Activated CD8-positive, alpha-beta T cell treated with anti-CD3 and anti-CD28 coated beads for 36 hours (primary cell): ENCODE measurements at places on chromosomes 16 and 17. TPM values are rescaled to one million over a fixed set of nuclear protein-coding genes. Genes with fewer than 3 reads are reported as not detected.
A peak's percentile ranks its signal among the peaks of the same experiment; 100 is the strongest.

The SPATA20 gene
- 29.0 TPM for total RNA-seq

GRCh38 chr17:71488851-71489250, 632.0 kb upstream of the SOX9 start:
- H3K36me3 ChIP-seq, result no peaks in the 10 kb centered on the region
- H3K4me3 ChIP-seq, result no peak overlapping the region
- no peaks in the 10 kb centered on the region for H3K4me1 ChIP-seq
- H3K27ac ChIP-seq, result no peak overlapping the region
- H3K27me3 ChIP-seq, result no peaks in the 10 kb centered on the region
- no peak for DNase-seq

The TP53TG3D gene
- not detected for total RNA-seq

GRCh38 chr16:87203060-87203656, 114.0 kb downstream of the C16orf95 start:
- DNase-seq, result peak; percentile 70
- no peak overlapping the region for H3K4me3 ChIP-seq
- no peaks in the 10 kb centered on the region for H3K4me1 ChIP-seq
- H3K27me3 ChIP-seq, result peaks cover 12% of the 10 kb centered on the region

DNA sequence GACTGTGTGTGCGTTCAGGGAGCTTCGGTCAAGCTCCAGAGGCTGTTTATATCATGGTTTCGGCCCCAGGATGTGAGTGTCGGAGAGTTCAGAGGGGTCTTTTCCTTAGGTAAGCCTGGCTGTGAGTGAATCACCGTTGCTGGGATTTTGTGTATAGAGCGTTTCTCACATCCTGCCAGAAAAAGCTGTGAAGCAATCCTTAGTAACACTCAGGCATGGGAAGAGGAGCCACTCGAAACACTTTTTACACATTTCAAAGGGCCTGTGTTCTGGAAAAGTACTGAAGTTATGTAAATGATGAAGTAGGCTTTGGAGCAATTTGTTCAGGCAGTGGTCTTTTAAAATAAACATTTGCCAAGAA, 662 bp downstream of the PGS1 start:
- DNase-seq, result no peak
- H3K27ac ChIP-seq, result peak overlapping the region; percentile 94
- no peaks in the 10 kb centered on the region for H3K27me3 ChIP-seq

- H3K27me3 ChIP-seq, result peaks cover 1% of the 10 kb centered on the region
- peaks cover 6% of the 10 kb centered on the region for H3K4me1 ChIP-seq
- no peak for DNase-seq
- H3K4me3 ChIP-seq, result no peak overlapping the region
These were observed 64.9 kb downstream of the MPHOSPH6 start for GRCh38 chr16:82105107-82105506.

GRCh38 chr16:5736209-5736930, 638.8 kb upstream of the EEF2KMT start:
- DNase-seq, result no peak
- no peaks in the 10 kb centered on the region for H3K36me3 ChIP-seq
- H3K4me3 ChIP-seq, result no peak overlapping the region
- H3K27me3 ChIP-seq, result no peaks in the 10 kb centered on the region

The CORO1A gene
- total RNA-seq, result 1,151 TPM

GRCh38 chr17:48335858-48336500, 94.0 kb downstream of the SKAP1 start:
- no peak overlapping the region for H3K27ac ChIP-seq
- no peak overlapping the region for H3K4me3 ChIP-seq
- no peaks in the 10 kb centered on the region for H3K27me3 ChIP-seq
- peaks cover 2% of the 10 kb centered on the region for H3K36me3 ChIP-seq
- H3K4me1 ChIP-seq, result peaks cover 13% of the 10 kb centered on the region
- no peak for DNase-seq

DNA sequence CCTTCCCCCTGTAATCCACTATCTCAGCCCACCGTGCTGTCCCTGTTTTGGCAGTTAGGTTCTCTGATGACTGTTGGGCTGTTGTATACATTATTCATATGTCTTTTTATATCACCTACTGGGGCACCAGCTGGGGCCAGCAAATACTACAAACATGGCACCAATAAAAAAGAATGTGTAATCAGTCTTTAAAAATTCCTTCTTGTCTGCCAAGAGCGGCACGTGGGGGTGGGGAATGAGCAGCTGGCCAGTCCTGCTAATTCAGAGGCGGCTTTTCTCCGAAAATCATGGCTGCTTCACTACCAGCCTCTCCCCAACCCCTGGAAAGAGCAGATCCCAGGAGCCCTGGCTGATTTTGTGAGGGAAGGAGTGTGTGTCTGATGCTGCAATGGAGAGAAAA, 77.7 kb upstream of the EEF2KMT start:
- no peak overlapping the region for H3K27ac ChIP-seq
- no peak overlapping the region for H3K4me3 ChIP-seq
- no peaks in the 10 kb centered on the region for H3K36me3 ChIP-seq
- no peak for DNase-seq

The REXO5 gene
- total RNA-seq, result 20.4 TPM

GRCh38 chr17:28796062-28796461, 46.5 kb downstream of the FAM222B start:
- H3K36me3 ChIP-seq, result peaks cover 5% of the 10 kb centered on the region
- H3K27ac ChIP-seq, result no peak overlapping the region
- H3K4me1 ChIP-seq, result peaks cover 11% of the 10 kb centered on the region
- no peak overlapping the region for H3K4me3 ChIP-seq

GRCh38 chr17:40312131-40312731, 3.3 kb downstream of the RARA start:
- H3K4me1 ChIP-seq, result peaks cover 54% of the 10 kb centered on the region
- peak overlapping the region; percentile 32 for H3K27ac ChIP-seq
- no peaks in the 10 kb centered on the region for H3K27me3 ChIP-seq

DNA sequence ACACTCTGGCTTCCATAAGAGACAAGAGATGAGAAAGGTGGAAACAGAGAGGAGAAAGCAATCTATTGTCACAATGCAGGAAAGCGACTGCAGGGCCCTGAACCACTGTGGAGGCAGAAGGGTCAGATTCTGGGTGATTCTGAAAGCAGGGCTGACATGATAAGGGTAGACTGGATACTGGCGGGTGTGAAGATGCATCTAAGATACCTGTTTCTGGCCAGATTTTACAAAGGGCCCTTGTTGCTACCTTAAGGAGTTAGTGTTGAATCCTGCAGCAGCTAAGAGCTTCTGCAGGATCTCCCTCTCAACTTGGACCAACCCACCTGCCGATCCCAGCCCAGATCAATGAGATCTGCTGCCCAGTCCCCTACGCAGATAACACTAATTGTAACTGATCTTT, 6.1 kb upstream of the MEFV start:
- H3K4me3 ChIP-seq, result peak overlapping the region; percentile 76
- peak overlapping the region; percentile 92 for H3K27ac ChIP-seq
- no peak for DNase-seq
- H3K36me3 ChIP-seq, result peaks cover 10% of the 10 kb centered on the region

The RSKR gene
- 22.5 TPM for total RNA-seq

DNA sequence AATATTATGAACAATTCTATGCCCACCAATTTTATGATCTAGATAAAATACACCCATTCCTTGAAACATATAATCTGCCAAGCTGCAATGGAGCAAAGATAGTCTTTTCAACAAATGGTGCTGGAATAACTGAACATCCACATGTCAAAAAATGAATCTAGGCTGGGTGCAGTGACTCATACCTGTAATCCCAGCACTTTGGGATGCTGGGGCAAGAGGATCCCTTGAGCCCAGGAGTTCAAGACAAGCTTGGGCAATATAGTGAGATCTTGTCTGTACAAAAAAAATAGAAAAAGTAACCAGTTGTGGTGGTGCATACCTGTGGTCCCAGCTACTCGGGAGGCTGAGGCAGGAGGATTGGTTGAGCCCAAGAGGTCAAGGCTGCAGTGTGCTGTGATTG, 92.5 kb downstream of the N4BP1 start:
- H3K27ac ChIP-seq, result no peak overlapping the region
- no peak overlapping the region for H3K4me3 ChIP-seq
- DNase-seq, result no peak

The TAOK2 gene
- 25.9 TPM for total RNA-seq

GRCh38 chr17:60510031-60510430, 16.0 kb downstream of the APPBP2 start:
- DNase-seq, result no peak
- no peaks in the 10 kb centered on the region for H3K27me3 ChIP-seq
- no peak overlapping the region for H3K4me3 ChIP-seq
- H3K27ac ChIP-seq, result no peak overlapping the region

The TPSD1 gene
- not detected for total RNA-seq

- DNase-seq, result no peak
- H3K27me3 ChIP-seq, result no peaks in the 10 kb centered on the region
These were observed 32.9 kb downstream of the MRTFB start for GRCh38 chr16:14104066-14104465.

DNA sequence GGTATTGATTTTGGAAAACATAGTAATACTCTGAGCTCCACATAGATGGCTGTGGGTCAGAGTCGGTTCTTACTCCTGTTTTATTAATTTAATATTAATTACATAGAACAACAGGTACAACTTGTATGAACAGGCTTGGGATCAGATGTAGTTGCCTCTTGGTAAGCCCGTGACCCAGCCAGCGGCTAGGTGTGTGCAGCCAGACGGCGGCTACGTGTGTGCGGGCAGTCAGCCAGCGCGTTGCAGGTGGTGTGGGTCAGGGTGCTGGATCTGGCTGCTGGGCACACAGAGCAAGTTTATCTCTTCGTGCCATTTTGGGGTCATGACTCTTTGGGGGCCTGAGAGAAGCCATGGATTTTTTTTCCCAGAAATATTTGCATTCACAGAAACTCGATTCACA, 30.3 kb downstream of the DBNDD1 start:
- no peak for DNase-seq
- H3K4me3 ChIP-seq, result no peak overlapping the region
- no peaks in the 10 kb centered on the region for H3K4me1 ChIP-seq
- H3K27ac ChIP-seq, result no peak overlapping the region
- H3K27me3 ChIP-seq, result no peaks in the 10 kb centered on the region

- H3K27ac ChIP-seq, result no peak overlapping the region
- H3K36me3 ChIP-seq, result peaks cover 6% of the 10 kb centered on the region
- no peaks in the 10 kb centered on the region for H3K27me3 ChIP-seq
- H3K4me3 ChIP-seq, result no peak overlapping the region
These were observed 138.4 kb downstream of the RAB11FIP4 start for GRCh38 chr17:31529841-31530251.

The SPAG7 gene
- 62.7 TPM for total RNA-seq

GRCh38 chr17:82583720-82584234, 64.2 kb downstream of the FOXK2 start:
- H3K4me1 ChIP-seq, result peaks cover 22% of the 10 kb centered on the region
- H3K4me3 ChIP-seq, result no peak overlapping the region
- peak; percentile 64 for DNase-seq
- no peaks in the 10 kb centered on the region for H3K27me3 ChIP-seq
- H3K36me3 ChIP-seq, result peaks cover 28% of the 10 kb centered on the region
- H3K27ac ChIP-seq, result peak overlapping the region; percentile 50

GRCh38 chr16:53068423-53068833, 13.6 kb downstream of the CHD9 start:
- no peaks in the 10 kb centered on the region for H3K27me3 ChIP-seq
- H3K27ac ChIP-seq, result peak overlapping the region; percentile 19
- peaks cover 59% of the 10 kb centered on the region for H3K4me1 ChIP-seq
- H3K36me3 ChIP-seq, result peaks cover 13% of the 10 kb centered on the region
- peak; percentile 43 for DNase-seq

The SLC6A2 gene
- total RNA-seq, result not detected

DNA sequence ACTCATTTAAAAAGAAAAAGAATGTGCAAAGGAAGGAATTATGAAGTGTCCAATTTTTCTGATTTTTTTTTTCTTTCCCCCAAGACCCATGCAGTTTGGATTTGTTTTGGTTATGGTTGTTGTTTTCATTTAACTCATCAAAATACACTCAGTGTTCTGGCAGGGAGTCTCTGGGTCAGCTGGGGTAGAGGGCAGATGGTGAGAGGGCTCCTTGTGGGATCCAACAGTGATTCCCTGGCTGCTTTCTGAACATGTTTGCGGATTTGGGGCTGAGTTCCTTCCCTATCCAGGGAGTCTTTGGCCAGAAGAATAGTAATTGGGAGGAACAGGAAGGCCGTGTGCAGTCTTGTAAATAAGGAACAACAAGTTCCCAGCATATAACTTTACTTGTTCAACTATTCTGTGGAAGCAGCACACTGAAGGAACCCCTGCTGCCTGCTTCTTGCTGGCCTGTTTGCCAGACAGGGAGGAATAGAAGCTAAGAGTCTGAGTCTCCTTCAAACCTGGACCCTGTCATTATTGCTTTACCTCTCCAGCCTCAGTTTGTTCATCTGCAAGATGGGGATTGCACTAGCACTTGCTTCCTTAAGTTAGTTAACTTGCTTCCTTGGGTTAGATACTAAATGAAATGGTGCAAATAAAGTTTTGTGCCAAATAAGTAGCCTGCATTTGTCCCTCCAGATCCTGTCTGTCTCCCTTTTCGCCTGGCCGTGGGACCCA, 32.1 kb downstream of the C17orf67 start:
- DNase-seq, result no peak
- no peaks in the 10 kb centered on the region for H3K36me3 ChIP-seq
- no peak overlapping the region for H3K27ac ChIP-seq
- H3K4me3 ChIP-seq, result no peak overlapping the region

DNA sequence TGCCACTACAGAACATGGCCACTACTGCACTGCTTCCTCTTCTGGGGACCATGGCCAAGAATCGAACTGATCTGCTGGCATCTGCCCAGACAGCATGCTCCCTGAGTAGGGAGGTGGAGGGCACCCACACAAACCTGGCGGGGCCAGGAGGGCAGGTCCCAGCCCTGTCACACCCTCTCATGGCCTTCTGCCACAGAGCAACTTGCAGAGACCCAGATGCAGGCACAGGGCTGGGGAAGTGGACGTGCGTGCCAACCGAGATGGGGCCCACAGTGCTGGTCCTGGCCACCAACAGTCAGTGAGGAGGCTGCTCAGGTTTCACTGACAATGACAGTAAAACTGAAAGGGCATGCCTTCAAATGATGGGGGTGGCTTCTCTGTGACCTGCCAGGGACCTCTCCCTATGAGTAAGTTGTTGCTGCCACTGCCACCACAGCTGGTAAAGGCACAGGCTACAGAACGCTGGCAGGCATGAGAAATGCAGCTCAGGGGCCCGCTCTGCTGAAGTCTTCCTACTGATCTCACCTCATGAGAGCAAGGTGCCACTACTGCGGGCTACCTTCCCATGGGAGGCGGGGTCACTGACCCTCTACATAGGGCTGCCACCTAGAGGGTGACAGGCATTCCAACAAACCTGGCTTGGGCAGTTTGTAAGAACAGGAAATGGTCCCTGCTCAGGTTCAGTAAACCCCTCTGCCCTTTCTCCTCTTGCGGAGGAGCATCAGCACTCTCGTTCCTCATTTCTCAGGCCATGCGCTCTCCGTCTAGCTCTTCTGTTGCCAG, 15.5 kb downstream of the HIC1 start:
- H3K27ac ChIP-seq, result peak overlapping the region; percentile 80
- peak overlapping the region; percentile 21 for H3K4me3 ChIP-seq
- H3K27me3 ChIP-seq, result no peaks in the 10 kb centered on the region
- peaks cover 68% of the 10 kb centered on the region for H3K36me3 ChIP-seq
- peak; percentile 93 for DNase-seq

GRCh38 chr16:49890876-49891275, 35.0 kb upstream of the ZNF423 start:
- no peak overlapping the region for H3K27ac ChIP-seq
- H3K4me3 ChIP-seq, result no peak overlapping the region
- no peaks in the 10 kb centered on the region for H3K36me3 ChIP-seq
- H3K4me1 ChIP-seq, result no peaks in the 10 kb centered on the region
- H3K27me3 ChIP-seq, result peaks cover 7% of the 10 kb centered on the region
